ENCODE measurements at places on chromosomes 1 and 21.

DNA sequence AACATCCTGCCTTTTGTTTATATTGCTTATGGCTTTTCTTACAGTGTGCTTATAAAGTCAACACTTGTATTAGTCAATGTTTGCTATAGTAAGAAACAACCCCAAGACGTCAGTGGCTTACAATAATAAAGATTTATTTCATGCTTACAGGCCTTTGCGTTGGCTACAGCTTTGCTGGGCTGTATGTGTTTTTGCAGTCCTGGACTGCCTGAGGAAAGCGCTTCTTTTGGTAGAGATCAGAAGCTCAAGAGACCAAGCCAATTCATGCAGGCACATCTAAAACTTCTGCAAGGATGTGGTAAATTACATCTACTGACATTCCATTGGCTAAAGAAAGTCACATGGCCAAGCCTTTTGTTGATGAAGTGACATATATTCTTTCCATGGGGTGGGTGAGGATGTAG, 17.5 kb upstream of the PRKAA2 start:
- no peak for DNase-seq

DNA sequence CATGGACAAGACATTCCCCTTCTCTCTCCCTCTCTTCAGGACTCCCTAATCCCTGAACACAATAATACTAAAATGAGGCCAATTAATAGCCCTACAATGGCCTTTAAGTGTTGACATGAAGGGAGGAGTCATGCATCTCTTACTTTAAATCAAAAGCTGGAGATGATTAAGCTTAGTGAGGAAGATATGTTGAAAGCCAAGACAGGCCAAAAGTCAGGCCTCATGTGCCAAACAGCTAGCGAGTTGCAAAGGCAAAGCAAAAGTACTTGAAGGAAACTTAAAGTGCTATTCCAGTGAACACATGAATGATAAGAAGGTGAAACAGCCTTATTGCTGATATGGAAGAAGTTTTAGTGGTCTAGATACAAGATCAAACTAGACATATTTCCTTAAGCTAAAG, 49.5 kb upstream of the CD46 start:
- DNase-seq, result no peak

DNA sequence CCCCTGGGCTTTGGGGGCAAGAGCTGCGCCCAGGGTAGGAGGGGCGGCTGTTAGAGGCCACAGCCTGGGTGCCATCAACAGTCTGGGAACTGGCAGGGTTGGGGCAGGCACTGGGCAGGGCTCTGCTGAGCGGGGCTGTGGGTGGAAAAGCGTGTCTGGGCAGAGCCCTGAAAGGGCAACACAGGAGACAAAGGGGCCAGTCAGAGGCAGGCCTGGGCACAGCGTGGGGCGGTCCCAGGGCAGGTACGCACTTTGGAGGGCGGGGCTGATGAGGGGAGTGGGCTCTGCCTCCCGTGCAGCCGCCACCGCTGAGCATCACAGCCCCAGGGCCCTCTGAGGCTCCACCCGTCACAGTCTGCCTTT, 13.9 kb downstream of the CELSR2 start:
- DNase-seq, result peak; percentile 36

GRCh38 chr1:183103147-183103546, 79.9 kb downstream of the LAMC1 start:
- DNase-seq, result no peak

GRCh38 chr1:199163670-199164069, 524.8 kb downstream of the PTPRC start:
- no peak for DNase-seq

- DNase-seq, result no peak
Measured at GRCh38 chr1:196877964-196878363, 9.9 kb upstream of the CFHR4 start.

GRCh38 chr1:107415241-107415640, 274.4 kb downstream of the NTNG1 start:
- no peak for DNase-seq

DNA sequence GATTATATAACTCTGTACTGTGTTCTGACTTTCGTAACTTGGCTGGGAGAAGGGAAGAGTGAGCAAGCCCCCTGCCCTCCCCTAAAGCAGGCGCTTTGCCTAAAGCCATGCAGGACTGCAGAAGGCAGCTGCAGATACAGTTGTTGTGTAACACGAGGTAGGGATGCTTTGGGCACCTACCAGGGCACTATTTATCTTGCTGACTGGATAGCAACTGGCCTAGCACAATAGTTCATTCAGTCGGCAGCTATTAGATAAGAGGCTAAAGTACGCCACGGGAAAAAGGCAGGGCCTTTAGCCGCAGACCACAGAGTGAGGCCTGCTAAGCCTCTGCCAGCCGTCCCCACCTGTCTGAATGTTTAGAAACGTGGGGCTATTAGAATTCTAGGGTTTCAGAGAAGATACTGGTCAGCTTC, 80.9 kb downstream of the TTC3 start:
- DNase-seq, result no peak

DNA sequence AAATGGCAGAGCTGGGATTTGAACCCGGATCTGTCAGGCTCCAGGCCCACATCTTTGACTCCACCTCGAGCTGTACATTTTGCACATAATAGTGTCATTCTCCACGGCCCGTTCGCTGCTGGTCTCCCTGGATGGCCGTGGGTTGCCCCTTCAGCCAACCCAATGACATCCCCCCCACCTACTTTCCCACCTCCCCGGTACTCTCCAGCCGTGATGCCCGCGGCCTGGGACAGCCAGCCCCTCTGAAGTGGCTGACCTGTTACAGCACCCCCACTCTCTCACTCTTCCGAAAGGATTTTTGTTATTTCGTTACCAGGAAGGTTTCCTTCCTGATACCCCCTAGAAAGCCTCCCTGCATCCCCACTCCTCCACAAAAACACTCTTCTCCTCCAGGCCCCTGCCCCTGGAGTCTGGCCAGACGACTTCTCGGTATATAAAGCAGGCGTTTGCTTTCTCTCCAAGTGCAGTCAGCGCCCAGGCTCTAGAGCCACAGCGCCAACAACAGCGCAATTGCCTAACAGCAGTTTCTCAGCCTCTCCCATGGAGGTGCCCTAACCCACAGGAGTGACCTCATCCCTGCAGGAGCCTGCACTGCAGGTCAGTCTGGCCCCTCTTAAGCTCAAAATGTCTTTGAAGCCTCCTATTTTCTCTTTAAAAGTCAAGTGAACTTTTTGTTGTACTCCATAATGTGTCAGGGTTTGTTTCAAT, 14.5 kb upstream of the GJB5 start:
- no peak for DNase-seq

DNA sequence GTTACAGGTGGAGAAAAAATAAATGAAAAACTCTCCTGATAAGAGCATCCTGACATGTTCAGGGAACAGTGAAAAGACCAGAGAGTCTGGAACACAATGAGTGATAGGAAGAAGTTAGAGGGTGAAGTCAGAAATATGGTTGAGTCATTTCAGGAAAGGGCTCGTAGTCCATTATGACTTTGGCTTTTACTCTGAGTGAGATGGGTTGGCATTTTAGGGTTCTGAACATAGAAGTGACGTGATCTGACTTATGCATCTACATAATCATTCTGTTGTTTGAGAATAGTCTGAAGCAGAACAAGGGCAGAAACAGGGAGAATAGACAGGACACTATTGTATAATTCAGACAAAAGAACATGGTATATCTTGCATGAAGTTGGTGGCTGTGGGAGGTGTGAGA, 5.8 kb downstream of the HMCN1 start:
- no peak for DNase-seq

- peak; percentile 62 for DNase-seq
Measured at GRCh38 chr1:156608981-156609380, 7.7 kb upstream of the GPATCH4 start.

GRCh38 chr1:247056071-247056470, 22.5 kb downstream of the ZNF670 start:
- DNase-seq, result no peak

DNA sequence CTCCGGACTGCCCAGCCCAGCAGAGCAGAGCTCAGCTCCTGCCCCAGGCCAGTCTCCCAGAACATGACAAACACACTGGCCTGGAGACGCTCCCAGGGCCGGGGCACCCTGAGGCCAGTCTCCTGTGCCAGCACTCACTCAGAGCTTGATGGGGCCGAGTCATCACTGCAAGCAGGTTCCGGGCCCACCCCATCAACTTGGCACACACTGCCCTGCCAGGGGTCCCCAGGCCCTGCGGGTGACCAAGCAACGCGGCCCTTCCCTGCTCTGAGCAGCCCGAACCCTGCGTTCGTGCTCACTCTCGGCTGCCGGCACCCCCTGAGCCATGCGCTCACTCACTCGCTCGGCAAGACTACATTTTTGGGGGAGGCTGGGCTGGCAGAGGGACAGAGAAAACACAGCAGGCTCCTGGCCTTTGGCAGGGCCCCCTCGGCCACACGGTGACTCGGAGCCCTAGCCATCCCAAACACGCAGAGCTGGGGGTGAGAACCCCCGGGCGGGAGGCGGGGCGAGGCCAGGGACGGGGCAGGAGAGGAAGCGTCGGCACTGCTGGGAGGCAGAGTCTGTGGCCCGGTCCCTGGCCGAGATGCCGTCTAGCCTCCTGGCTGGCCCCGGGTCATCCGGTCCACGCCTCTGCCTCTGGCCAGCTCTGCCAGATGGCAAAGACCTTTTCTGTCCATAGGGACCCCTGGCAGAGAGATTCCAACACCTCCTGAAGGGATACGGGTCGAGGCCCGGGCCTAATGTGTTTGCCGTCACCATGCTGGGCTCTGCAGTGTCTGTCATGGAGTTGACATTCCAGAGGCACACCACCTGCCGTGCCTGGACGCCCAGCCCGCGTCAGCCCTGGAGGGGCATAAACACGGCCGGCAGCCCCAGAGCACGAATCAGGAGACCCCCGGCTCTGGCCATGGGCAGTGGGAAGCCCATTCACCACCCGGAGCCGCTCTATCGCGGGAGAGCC, 68.0 kb downstream of the MEGF6 start:
- no peak for DNase-seq

DNA sequence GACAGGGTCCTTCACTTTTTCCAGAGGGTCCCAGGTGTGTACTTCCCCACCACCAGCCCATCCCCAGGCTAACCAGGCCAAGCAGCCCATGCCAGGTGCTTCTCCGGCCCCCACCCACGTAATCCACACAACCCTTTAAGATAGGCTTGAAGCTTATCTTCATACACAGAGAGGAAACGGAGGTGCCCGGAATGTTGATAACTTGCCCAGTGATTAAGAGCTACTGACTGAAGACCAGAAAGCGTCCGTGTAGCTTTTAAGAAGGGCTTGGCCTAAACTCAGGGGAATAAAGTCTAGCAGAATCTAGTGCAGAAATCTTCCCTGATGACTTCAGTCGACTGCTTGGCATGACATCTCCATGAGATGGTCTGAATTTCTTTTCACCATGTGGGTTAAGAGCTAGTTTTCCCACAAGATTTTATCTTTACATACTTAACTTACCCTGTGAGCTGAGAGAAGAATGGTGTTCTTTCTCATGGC, 138.7 kb downstream of the GALNT2 start:
- DNase-seq, result no peak

- DNase-seq, result no peak
Measured at GRCh38 chr21:42245331-42246193, 26.6 kb downstream of the ABCG1 start.

- no peak for DNase-seq
Measured at GRCh38 chr1:208309771-208310170, 65.6 kb upstream of the PLXNA2 start.

GRCh38 chr1:87329051-87329525, 408 bp downstream of the LMO4 start:
- DNase-seq, result no peak

- DNase-seq, result no peak
Measured at GRCh38 chr1:204873176-204873575, 2.5 kb downstream of the NFASC start.

DNA sequence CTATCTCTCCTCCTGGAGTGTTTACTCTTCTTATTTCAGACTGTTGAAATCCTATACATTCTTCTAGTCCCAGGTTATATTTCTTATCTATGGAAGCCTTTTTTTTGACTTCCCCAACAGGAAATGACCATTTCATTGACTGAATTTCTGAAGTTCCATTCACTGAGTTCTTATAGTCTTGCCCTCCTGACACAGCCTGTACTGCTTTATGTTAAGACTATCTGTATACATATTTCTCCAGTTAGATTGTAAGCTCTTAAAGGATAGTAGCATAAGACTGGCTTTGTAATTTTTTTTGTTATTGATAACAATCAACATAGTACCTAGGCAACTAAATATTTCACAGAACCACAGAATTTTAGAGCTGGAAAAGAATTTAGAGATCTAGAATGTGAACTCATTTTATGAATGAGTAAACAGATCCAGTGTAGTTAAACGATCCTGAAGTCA, 14.9 kb upstream of the MACF1 start:
- no peak for DNase-seq

- DNase-seq, result no peak
Measured at GRCh38 chr1:165254896-165255625, 101.5 kb downstream of the LMX1A start.

- DNase-seq, result no peak
Measured at GRCh38 chr1:111920221-111921024, 69.0 kb downstream of the KCND3 start.

GRCh38 chr1:149849111-149849946, 50.0 kb upstream of the BOLA1 start:
- no peak for DNase-seq

- no peak for DNase-seq
Measured at GRCh38 chr1:185846672-185847444, 112.7 kb downstream of the HMCN1 start.

- no peak for DNase-seq
Measured at GRCh38 chr1:199447906-199448305, 579.6 kb upstream of the NR5A2 start.

GRCh38 chr1:170194451-170194850, 48.7 kb downstream of the NTMT2 start:
- DNase-seq, result no peak

- DNase-seq, result no peak
Measured at GRCh38 chr1:204419064-204419403, 7.4 kb upstream of the PPP1R15B start.

GRCh38 chr1:209249280-209249670, 334.2 kb upstream of the CAMK1G start:
- no peak for DNase-seq

GRCh38 chr1:75732703-75733102, 8.2 kb downstream of the ACADM start:
- no peak for DNase-seq

- no peak for DNase-seq
Measured at GRCh38 chr1:39695016-39695415, 3.8 kb upstream of the HPCAL4 start.

DNA sequence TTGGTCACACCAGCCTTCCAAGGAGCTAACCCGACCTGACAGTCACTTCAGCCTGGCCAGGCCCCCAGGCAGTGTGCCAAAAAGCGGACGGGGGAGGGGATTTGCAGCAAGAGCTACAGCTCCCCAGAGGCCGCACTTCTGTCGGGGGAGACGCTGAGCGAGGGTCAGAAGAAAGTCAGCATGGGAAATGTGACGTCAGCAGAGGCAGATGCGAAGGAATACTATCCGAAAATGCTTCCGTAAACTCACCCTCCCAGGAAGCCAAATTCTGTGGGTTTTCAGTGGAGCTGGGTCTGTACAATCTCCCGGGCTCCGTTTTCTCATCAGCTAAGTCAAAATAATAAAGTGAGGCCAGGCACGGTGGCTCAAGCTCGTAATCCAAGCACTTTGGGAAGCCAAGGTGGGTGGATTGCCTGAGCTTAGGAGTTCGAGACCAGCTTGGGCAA, 28.5 kb upstream of the ECE1 start:
- no peak for DNase-seq

Measured in stimulated activated naive CD4-positive, alpha-beta T cell (primary cell).